Stimulated activated CD8-positive, alpha-beta memory T cell treated with anti-CD3 and anti-CD28 coated beads, Interleukin-7, amount 100 ng/mL, for 1 hour (primary cell): ENCODE measurements at places on chromosomes 12 and 14.

DNA sequence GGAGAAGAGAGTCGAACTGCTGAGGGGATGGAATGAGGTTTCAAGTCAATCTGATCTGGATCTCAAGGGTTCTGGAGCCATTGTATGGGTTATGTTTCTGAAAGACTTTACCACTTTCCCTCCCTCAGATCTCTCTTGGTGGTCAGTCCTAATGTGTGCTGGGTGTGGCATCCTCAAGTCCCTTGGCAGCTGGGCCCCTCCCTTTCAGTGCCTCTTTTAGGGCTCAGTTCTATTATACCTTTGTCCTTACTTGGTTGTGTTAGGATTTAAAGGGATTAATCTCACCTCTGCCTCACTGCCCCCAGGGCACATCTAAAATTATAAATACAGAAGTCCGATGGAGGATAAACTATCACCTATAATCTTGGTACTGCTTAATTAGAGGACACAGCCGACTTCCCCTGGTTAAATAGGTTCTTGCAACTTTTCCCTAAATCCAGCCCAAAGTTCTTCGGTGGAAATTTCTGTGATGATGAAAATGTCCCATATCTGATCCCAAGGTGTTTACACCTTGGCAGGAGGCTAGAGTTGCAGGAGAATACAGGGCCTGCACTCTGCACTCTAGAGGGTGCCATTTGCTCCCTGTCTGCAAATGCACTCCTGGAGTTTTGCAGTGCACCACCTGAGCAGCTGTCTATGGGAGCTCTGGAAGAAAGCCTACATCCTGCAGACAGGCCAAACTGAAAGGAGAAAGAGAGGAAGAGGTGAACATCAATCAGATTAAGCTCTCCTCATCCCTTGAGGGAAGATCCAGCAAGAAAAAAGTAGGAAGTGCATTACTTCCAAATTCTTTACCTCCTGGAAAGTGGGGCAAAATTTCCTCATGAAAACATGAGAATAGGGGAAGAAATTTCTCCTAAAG is 106.8 kb downstream of the NUAK1 start:
- DNase-seq, result no peak

- no peak for DNase-seq
These were observed 7.2 kb upstream of the C1R start for GRCh38 chr12:7099290-7099996.

DNA sequence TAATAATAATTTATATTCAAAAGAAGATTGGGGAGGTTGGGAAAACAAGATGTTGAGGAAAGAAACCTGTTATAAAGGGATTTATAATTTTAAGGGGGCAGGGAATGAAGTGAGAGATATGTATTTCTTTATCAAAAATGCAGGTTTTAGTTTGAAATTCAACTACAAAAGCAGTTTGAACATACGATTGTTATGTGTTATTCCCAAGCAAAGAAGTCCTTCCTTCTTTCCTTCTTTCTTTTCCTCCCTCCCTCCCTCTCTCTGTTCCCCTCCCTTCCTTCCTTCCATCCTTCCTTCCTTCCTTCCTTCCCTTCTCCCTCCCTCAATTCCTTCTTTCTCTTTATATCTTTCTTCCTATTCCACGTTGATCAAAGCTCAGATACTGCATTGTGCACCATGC is 173.3 kb downstream of the NOVA1 start:
- no peak for DNase-seq

GRCh38 chr14:89370381-89370780 is 46.7 kb downstream of the FOXN3 start:
- DNase-seq, result no peak
